ENCODE measurements at places on chromosomes 7 and 10.
A peak's percentile ranks its signal among the peaks of the same experiment; 100 is the strongest.

DNA sequence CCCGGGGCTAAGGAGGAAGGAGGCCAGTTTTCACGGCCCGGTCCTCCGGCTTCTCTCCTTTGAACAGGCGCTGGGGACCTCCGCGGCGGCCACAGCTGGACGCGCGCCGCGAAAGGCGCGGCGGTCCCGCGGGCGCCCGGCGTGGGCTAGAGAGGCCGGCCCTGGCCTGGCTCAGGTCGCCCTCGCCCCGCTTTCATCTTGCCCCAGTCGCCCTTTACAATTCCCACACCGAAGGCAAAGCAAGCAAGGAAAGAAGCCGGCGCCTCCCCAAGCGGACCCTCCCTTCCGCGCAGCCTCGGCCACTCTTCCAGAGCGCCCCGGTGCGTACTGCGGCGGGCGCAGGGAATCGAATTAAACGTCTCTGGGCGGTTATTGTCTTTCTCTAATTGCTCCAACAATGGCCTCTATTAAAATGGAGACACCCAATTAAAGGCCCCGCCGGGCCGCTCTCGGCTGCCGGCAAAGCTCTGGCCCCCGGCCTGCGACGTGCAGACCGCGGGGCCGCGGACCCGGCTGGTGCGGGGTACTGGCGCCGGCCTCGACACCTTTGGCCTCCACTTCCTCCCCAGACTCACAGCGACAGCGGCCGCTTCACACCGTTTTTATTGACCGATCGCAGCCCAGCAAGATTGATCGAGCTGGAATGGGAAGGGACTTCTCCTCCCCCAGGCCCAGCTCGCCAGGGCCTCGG, 4.5 kb upstream of the GATA3 start:
- no peak for DNase-seq

- DNase-seq, result peak; percentile 77
These were observed 359.1 kb downstream of the CRPPA start for GRCh38 chr7:16062269-16062668.

GRCh38 chr10:118746246-118746645, 8.5 kb downstream of the CACUL1 start:
- no peak for DNase-seq

DNA sequence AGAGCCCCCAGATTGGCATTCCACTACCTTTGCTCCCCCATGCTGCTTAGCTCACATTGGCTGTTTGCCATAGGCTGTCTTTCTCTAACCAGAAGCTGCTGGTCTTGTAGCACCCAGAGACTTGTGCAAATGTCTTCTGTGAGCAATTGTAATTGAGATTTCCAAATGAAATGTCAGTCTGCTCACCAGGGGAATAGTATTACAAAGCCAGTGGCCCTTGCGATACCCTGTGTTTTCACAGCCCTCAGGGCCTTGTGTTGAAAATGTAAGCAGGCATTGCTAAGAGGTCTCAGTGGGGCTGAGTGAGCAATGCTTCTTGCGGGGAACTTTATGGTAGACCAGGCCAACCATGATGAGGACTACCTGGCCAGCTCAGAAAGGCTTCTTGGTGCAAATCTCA, 746.5 kb downstream of the LRMDA start:
- DNase-seq, result no peak

DNA sequence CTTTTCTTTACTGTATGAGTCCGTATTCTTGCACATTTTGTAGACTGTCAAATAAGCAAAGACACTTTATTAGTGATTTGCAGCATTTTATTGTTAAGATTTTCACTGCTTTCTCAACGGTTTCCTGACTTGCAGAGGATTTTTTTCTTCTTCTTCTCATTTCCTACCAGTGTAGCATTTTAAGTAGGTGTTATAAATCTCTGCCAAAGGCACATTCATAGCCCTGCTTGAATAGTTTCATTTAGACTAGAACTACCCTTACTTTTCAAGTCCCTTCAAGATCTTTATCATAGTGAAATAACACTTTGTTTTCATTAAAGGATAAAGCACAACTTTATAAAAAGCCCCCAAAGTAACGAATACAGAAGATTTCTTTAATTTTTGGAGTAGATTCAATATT, 271.4 kb downstream of the TSPAN12 start:
- DNase-seq, result no peak

- peak; percentile 75 for DNase-seq
These were observed 17.3 kb upstream of the INPP5A start for GRCh38 chr10:132520177-132520811.

GRCh38 chr7:125529249-125529648, 599.6 kb upstream of the POT1 start:
- DNase-seq, result no peak

GRCh38 chr10:88254091-88254490, 329.0 kb downstream of the RNLS start:
- peak; percentile 90 for DNase-seq

GRCh38 chr10:12823328-12823727, 178.2 kb downstream of the CCDC3 start:
- DNase-seq, result no peak

- DNase-seq, result peak; percentile 12
These were observed 66.8 kb upstream of the SEPHS1 start for GRCh38 chr10:13414855-13415254.

- DNase-seq, result peak; percentile 85
These were observed 84.0 kb downstream of the GSAP start for GRCh38 chr7:77331938-77332695.

DNA sequence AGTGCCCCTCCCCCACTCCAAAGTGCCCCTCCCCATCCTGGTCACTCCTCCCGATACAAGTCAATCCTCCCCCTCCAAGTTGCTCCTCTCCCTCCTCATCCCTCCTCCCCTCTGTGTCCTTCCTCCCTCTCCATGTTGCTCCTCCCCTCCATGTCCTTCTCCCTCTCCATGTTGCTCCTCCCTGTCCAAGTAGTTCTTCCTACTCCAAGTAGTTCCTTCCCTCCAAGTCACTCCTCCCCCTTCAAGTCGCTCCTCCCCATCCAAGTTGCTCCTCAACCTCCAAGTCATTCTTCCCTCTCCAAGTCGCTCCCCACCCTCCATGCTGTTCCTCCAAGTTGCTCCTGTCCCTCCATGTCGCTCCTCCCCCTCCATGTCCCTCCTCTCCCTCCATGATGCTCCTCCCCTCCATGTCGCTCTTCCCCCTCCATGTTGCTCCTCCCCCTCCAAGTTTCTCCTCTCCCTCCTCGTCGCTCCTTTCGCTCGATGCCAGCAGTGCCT, 8.6 kb upstream of the WBP1L start:
- no peak for DNase-seq

GRCh38 chr10:30974355-30974754, 57.3 kb downstream of the ZNF438 start:
- no peak for DNase-seq

GRCh38 chr10:132461103-132461682, 64.2 kb downstream of the PWWP2B start:
- DNase-seq, result no peak

- DNase-seq, result no peak
These were observed 48.4 kb upstream of the BTRC start for GRCh38 chr10:101305320-101306241.

DNA sequence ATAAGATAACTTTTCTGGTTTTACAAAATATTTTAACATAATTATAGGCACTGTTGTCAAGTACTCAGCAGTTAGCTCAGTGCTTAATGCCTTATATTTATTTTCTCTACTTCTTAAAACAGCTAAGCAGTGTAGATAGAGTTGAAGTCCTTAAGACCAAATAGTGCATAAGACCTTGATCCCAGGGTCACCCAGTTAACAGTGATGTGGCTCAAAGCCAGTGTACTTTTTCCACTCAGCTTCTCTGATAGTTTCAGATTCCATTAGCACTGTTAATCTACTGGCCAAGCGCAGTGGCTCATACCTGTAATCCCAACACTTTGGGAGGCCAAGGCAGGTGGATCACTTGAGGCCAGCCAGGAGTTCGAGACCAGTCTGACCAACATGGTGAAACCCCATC, 60.8 kb upstream of the BAMBI start:
- DNase-seq, result no peak

DNA sequence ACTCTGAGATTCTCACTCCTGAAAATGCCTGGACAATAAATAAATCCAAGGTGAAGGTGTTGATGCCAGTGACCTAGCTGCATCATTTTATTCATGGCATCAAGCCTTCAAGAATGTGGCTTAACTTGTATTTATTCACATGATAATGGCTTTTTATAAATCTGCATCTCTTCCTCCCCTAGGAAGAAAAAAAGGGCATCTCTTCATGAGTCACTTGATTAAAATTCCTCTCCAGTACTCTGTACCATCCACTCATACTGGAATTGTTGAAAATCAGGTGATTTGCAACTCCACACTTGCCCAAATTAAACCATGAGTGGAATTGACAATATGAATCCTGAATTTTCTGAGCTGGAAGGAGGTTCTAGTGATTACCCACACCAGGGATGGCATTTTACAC, 30.2 kb downstream of the PTPRE start:
- no peak for DNase-seq

DNA sequence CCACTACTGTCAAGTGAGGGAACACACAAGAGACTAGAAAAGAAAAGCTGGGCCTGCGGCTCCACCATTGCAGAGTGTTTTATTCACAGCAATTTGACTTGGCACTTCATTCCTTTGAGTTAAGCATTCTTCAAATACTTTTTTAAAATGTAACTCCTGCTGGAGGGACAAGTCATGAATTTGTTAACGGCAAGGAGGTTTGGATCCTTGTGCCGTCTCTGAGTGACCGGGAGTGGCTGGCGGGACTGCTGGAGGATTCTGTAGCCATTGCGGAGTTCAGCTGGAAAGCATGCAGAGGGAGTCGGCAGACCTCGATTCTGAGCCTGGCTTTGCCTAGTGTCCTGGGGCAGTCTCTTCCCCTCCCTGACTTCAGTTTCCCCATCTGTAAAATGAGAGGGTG, 9.8 kb downstream of the HSPA12A start:
- DNase-seq, result no peak

- no peak for DNase-seq
These were observed 39.8 kb upstream of the NUB1 start for GRCh38 chr7:151301471-151302462.

- no peak for DNase-seq
These were observed 115.9 kb downstream of the SLC16A9 start for GRCh38 chr10:59593768-59594167.

GRCh38 chr7:40946549-40946948, 756.3 kb downstream of the INHBA start:
- DNase-seq, result no peak

GRCh38 chr7:137084607-137085380, 216.3 kb downstream of the CHRM2 start:
- peak; percentile 8 for DNase-seq

GRCh38 chr7:151871189-151871735, 5.7 kb downstream of the PRKAG2 start:
- no peak for DNase-seq

DNA sequence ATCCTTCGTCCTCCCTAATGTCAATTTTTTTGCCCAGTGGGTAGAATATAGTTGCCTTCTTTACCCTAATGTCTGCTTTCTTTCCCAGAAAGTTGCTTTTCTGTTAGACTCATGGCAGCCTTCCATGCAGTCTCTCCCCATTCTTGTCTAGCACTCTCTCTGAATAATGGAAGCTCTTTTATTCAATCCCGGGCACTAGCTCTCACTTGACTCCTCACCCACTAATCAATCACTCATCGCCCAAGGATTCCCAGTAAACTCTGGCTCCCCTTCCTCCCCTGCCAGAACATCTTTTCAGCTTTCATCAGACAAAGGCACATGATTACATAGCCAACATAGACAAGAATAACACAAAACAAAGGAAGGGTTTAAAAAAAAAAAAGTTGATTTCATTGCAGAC, 100.2 kb upstream of the RELN start:
- no peak for DNase-seq

- DNase-seq, result peak; percentile 69
These were observed 19.1 kb downstream of the ATOH7 start for GRCh38 chr10:68212721-68213352.

DNA sequence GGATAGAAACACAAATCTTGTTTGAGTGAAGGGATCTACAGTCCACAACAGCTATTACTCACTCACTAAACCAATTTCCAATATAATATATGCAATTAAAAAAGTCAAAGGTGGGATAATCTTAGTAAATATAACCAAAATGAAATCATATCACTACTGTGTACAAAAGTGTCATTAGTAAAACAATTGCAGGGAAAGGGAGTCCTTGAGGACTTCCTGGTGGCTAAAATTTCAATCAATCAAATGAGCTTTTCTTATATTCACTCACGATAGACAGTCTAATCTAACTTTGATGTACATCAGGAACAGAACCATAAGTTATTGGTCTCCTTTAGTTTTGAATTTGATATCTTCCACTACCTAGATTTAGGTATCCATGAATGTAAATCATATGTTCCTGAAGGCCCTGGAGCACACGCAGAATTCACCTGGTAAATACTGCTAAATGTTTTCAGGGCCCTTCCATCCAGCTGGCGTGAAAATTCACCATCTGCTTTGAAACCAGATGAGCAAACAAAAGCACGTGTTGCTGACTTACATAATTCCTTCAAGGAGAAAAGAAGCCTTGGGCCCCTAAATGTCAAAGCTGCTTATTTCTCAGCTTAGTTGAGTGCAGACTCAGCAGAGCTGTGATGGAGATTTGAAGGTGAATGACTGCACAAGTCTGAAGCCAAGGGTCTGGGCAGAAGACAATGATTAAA, 159.3 kb upstream of the TMEM196 start:
- DNase-seq, result no peak

DNA sequence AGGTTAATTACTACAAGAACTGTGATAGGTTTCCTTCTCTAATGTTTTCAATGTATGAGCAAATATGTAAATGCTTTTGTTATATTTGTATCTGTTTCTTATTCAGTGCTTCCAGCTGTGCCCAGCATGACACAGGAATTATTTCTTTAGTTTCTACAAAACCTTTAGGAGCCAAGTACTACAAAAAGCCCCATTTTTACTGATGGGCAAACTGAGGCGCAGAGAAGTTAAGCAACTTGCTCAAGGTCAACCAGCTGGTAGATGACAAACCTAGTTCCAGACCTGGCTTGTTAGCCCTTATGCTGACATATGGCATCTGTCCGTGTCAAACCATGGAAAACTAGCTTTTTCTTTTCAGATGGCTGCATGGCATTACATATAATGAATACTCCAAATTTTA, 134.6 kb downstream of the JAZF1 start:
- no peak for DNase-seq

GRCh38 chr10:43946445-43946844, 297.8 kb upstream of the ZNF32 start:
- no peak for DNase-seq

- no peak for DNase-seq
These were observed 3.7 kb downstream of the VIM start for GRCh38 chr10:17231788-17232187.

GRCh38 chr7:107090457-107090856, 46.0 kb downstream of the PRKAR2B start:
- DNase-seq, result no peak

GRCh38 chr10:11058965-11059364, 41.3 kb downstream of the CELF2 start:
- peak; percentile 80 for DNase-seq

- peak; percentile 89 for DNase-seq
These were observed 4.3 kb upstream of the KCNMA1 start for GRCh38 chr10:77641788-77642397.

GRCh38 chr7:7351832-7352231, 169.5 kb downstream of the C1GALT1 start:
- DNase-seq, result no peak
